ENCODE measurements at places on chromosomes 7 and 10.

GRCh38 chr10:670990-671389 is 18.5 kb downstream of the DIP2C start:
- DNase-seq: no peak

DNA sequence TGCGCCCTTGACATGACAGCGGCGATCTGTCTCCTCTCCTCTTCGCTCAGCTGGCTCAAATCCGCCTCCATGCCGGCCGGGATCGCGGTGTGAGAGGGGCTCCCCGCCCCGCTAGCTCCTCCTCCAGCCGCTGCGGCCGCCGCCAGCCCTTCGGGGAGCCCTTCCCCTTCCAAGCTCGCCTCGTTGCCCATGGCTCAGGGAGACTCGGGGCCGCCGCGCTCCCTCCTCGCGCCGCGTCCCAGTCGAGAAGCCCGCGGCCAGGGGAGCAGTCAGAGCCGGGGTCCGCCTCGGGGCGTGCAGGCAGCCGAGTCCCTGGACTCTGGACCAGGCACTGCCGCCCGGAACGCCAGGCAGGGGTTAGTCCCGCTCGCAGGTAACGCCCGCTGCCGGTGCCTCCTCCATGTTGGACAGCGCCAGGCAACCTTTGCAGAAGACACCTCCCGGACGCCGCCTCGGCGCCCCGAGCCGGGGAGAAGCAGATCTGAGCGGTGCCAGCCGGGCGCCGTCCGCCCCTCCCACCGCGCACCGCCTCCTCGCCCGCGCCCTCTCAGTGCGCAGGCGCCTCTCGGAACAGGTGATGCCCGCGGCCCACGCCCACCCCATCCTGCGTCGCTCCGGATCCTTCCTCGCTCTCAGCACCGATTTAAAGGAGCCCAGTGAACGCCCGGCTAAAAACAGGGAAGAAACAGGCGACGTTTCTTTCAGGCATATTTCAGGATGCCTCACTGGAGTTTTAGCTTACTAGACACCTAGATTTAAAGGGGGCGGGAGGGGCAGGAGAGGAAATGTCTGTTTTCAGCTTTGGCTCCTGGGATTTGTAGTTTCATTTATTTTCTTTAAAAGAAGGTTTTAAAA is at the start of gene PCLO:
Gene PCLO, minus strand, starts transcription at position 483 of the 855 bp plus-strand sequence. Its CDS starts 292 bp downstream, at position 191.
- no peak for DNase-seq

GRCh38 chr10:43299579-43299978 is 32.7 kb upstream of the RASGEF1A start:
- DNase-seq: no peak

DNA sequence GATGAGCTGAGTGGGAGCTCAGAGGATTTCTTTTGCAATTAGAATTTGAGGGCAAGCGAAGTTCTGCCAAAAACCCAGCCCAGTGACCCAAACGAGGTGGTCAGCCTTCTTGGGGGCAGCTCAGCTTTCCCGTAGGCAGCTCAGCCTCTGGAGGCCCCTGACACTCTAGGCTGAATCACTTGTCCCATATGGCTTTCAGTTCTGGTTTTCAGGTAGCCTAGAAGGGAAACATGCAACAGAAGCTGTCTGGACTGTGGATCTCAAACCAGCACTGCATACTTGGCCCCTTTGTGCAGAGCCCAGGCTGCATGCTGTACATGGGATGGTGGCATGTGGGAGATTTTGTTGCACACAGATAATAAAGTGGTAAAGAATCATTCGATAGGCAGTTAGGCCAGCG is 322.8 kb downstream of the ANKRD30A start:
- no peak for DNase-seq

- no peak for DNase-seq
Measured at GRCh38 chr7:5686131-5686530, 95.3 kb downstream of the RNF216 start.

GRCh38 chr7:99839287-99840021 is 11.6 kb downstream of the CYP3A43 start:
- no peak for DNase-seq

DNA sequence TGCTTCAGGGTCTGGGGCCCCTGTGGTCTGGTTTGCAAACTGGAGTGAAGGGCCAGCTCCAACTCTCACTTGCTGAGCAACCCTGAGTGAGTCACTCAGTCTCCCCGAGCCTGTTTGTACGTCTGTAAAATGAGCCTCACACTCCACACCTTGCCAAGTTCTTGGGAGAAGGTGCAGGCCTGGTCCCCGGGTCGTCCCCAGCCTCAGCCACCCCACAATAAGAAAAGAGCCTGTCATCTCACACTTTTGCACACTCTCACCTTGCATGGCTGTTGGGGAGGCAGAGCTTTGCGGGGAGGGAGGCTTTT is 5.2 kb downstream of the GRIFIN start:
- no peak for DNase-seq

DNA sequence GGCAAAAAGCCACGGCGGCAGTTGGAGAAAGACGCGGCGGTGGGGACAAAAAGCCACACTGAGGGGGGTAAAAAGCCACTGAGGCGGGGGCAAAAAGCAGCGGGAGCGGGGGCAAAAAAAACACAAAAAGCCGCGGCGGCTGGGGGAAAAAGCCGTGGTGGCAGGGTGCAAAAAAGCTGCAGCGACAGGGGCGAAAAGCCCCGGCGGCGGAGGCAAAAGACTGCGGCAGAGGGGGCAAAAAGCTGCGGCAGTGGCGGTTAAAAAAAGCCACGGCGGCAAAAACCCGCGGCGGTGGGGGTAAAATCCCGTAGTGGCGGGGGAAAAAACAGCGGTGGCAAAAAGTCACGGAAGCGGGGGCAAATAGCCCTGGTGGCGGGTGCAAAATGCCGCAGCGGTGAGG is 527.3 kb downstream of the ZNF33B start:
- DNase-seq: no peak

GRCh38 chr7:113374955-113375354 is 256.6 kb upstream of the SMIM30 start:
- DNase-seq: no peak

All from AML-193 (cell line).